ENCODE measurements at places on chromosomes 11 and 22.

- DNase-seq: no peak
Observed at GRCh38 chr11:15651033-15651432, 536.3 kb downstream of the INSC start.

DNA sequence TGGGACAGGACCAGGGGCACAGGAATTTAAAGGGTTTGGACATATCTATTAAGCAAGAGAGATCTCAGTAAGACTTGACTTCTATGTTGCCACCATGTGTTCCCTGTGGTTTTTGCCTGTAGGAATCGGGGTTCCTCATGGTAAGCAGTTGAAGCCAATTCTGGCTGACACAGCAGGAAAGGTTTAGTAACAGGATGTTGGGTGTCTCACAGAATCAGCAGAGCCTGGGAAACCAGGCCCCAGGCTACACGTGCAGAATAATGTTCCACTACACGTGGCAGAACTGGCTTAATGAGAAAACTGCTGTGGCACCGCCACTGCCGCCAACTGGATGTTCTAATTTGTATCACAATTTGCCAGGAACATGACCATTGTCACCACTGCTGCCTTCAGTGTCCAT lies 264.6 kb upstream of the PLET1 start:
- DNase-seq: no peak

DNA sequence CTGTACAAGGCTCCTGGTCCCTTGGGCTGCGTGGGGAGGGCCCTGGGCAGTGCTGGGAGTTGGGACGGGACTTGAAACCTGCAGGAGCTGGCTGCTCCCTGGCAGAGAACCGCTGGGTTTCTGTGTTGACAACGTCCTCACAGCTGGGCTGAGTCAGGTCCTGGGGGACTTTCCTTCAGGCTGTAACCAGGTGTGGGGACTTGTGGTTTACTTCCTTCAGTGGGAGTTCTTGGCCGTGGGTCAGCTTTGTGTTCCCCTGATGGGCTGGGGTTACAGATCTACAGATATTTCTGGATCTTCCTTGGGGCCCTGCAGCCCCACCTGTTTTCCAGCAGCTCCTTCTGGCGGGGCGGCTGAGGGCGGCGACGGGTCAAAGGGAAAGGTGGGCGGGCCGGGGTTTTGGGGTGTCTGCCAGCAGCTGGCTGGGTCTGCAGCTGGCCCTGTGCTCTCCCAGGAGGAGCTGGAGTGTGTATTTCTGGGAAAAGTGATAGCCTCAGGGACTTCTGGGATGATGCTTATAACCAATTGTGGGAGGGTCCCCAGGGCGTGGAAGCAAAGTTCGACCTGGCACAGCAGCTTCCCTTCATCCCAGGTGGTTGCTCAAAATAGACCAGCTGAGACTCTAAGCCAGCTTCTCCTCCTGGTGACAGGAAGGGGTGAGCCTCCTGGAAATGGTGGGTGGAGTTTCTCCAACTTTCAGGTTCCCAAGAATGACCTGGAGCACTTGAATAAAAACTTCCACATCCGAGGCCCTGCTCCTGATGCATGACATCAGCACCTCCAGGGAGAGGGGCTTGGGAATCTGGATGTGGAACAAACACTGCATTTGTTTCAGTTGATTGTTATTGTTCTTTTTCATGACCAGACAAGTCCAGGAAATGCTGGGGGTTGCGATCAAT lies 19.1 kb downstream of the ST14 start:
- DNase-seq: no peak

DNA sequence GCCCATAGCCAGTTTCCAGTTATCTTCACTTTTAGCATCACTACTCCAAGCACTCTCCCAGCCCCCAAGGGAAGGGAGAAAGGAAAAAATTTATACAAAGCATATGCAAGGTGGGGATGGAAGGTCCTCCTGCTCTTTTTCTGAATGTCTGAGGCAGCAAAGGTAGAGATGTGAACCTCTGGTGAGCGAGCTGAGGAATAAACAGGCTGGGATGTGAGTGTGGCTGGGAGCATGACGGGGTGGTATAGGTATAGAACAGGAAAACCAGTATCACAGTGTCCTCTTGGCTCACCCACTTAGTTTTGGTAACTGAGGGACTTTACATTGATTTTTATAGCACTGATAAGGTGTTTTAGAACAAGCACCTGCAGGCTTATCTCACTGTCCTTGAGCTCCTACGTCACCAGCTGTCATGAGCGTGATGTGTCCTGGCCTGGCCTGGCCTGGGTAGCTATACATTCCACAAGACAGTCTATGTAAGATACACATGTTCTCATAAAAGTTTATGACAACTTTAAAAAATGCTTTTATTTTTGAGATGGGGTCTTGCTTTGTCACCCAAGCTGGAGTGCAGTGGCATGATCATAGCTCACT lies 10.3 kb upstream of the POLD3 start:
- no peak for DNase-seq

DNA sequence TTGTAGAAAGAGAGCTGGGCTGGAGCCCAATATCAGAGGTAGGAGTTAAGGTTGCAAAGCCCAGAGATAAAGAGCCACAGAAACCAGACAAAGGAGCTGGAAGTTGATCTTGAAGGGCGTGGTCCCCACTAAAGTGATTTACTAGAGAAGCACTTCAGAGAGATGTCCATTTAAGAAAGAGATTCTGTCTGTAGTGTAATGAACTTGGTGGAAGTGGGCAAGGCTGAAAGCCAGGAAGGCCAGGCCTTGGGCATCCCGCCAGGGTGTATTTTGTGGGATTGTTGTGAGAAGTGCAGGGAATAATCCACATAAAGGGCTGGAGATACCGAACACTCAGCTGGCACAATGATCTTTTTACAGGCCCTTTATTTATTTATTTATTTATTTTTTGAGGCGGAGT lies 1398.8 kb downstream of the TBC1D22A start:
- no peak for DNase-seq

- no peak for DNase-seq
Observed at GRCh38 chr11:77259641-77260040, 41.8 kb downstream of the GDPD4 start.

DNA sequence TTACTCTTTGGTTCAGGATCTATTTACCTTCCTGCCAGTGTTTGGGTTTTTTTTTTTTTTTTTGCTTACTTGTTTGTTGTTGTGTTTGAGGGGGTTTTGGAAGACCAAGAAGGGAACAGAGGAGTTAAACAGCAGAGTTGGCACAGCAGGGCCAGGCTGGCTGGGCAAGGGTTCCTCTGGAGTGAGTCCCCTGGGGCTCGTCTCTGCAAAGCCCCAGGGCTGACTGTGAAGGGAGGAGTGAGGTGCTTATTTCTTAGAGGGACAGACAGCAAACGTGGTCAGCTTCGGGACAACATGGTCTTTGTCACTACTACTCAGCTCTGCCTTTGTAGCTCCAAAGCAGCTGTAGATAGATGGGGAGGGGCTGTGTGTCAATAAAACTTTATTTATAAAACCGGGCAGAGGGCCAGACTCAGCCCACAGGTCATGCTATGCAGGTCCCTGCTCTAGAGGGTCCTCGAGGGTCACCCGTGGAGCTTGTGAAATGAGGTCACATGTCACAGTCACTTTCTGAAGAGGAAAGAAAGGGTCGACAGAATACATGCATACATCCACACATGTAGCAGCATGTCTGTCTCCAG lies 1404.7 kb downstream of the BRD1 start:
- DNase-seq: no peak

DNA sequence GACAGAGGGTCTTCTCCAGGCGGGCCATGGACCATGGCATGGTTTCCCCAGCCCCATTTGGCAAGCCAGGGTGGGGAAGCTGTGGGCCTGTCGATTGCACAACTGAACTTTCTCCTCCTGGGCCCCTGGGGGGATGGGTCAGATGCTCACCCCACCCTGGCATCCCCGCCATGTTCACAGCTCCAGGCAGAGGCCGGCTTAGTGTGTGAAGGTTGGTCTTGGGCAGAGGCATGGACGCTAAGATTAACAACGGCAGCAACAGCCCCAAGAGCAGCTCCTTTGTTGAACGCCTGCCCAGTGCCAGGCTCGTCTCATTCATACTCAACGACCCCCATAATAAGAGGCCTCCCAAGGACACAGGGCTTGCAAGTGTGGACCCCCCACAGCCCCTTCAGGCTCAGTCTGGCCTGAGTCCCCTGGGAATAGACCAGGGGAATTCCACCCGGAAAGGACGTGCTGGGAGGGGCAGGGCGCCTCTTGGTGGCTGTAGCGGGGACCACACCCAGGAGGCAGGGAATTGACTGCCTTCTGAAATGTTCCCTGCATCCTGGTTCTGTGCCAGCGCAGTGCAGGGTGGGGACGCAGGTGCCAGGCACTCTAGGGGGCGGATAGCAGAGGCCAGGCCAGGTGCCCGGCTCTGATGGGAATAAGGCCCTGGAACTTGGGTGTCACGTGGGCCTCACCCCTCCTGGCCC lies 8.3 kb downstream of the TSPO start:
- no peak for DNase-seq

DNA sequence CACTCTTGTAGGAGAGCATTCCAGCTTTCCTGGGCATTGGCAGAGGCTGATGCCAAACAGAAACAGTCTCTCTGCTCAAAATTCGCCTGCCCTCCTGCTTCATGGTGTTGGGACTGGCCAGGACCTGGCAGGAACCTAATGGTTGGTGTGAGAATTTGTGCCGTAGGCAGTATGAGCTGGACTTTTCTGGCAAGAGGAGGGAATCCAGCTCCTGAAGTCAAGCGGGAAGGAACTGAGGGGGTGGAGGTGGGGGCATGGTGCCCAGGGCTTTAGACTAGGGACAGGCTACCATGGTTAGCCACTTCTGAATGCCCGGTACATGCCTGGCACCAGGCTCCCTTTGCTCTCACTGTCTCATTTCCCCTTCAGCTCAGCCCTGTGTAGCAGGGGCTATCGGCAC lies 6.9 kb upstream of the TOMM22 start:
- no peak for DNase-seq

Measured in CD4-positive, alpha-beta T cell treated with Interleukin-6 at 100 ng/mL for 8 hours (primary cell).